Fibroblast of the aortic adventitia (primary cell): ENCODE measurements at places on chromosomes 6 and 20. TPM values are rescaled to one million over a fixed set of nuclear protein-coding genes. Genes with fewer than 3 reads are reported as not detected.
A peak's percentile ranks its signal among the peaks of the same experiment; 100 is the strongest.

Gene VNN1
- under 0.01 and 0.33 TPM in 2 replicates for total RNA-seq

Gene SF3B5
- total RNA-seq, result 14.8 and 115 TPM in 2 replicates

GRCh38 chr6:82094166-82094806, 153.3 kb downstream of the IBTK start:
- no peak for DNase-seq

Gene ACTL10
- 2.2 and 2.5 TPM in 2 replicates for total RNA-seq

GRCh38 chr6:106648651-106649308, 19.4 kb downstream of the QRSL1 start:
- DNase-seq, result no peak

GRCh38 chr20:3800256-3800877, 4.3 kb downstream of the CDC25B start:
- DNase-seq, result no peak

GRCh38 chr6:2157441-2158127, 87.8 kb downstream of the GMDS start:
- peak; percentile 92 for DNase-seq

Gene BPIFB4
- total RNA-seq, result not detected in 2 replicates

DNA sequence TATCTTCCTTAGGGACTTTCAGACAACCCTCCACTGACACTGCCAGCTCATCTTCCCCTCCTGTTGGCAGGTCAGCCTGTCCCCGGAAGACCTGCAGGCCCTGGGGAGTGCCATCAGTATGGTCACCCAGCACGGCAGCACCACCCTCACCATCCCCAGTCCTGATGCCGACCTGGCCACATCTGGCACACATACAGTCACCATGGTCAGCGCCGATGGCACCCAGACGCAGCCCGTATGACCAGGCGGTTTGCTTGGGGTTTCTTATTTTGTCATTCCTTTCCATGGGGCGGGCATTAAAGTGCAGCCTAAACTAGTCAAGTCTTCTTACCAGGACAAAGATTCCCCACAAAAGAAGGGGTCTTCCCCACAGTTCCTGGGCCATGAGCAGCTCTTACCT, 3.9 kb upstream of the DEF6 start:
- no peak for DNase-seq
